ENCODE measurements at places on chromosomes 5 and 9.
A peak's percentile ranks its signal among the peaks of the same experiment; 100 is the strongest.

DNA sequence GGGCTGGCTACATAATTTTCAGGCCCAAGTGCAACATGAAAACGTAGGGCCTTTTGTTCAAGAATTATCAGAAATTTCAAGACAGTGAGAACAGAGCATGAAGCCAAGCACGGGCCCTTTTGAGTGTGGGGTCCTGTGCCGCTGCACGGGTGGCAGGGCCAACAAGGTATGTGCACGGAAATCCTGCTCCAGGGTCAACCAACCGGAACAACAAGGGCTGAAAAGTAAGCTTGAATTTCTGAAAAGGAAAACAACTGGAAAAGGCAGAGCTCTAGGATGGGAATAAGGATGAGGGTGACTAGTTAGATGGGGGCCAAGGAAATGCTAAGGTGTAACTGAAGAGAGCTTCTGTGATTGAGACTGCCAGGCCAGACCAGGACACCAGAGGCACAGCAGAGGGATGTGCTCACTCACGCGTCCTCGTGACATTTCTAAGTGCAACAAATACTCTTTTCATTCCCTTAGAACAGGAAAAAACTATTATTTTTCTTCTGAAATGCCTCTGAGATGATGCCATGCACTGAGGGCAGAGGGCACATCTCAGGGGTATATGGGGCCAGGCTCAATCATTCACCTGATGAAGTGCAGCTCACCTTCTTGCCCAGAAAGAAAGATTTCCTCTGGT is 80.6 kb upstream of the LRRTM2 start:
- DNase-seq, result no peak

DNA sequence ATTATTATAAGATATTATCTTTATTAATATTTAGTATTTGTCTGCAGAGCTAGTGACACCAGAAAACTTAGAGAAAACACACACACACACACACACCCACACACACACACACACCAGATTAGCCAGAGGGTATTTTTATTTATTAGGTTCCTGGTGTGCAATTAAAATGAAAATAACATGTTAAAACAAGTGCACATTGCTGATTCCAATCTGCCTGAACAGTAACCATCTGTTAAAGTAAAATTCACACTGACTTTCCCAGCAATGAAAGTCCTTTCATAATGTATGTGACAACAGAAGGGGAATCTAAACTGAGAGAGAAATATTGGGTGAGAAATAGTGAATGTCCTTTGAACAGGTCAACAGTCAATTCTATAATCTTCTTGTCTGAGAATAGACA is 2323.5 kb upstream of the ACO1 start:
- DNase-seq, result no peak

GRCh38 chr9:38091310-38092199 is 22.5 kb upstream of the SHB start:
- peak; percentile 84 for DNase-seq

DNA sequence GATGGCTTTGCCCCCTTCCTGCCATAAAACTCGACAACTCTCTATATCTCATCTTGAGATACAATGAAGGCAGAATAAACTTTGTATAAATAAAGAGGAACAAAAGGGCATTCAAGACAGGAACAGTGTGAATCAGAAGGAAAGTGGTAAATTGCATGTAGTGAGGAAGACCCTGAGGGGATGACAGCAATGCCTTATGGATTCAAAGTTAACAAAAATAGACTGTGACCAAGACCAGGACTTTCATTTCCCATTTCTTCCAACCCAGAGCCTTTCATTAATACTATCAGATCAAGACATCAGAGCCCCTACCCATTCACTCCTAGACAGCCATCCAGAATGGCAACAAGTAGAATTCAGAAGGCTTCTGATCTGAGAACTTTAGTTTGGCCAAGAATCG is 46.4 kb upstream of the ZNF462 start:
- DNase-seq, result no peak

- no peak for DNase-seq
Measured at GRCh38 chr9:137879052-137879451, 1.5 kb downstream of the CACNA1B start.
